ENCODE measurements at places on chromosomes 12 and 14.

- DNase-seq, result no peak
Measured at GRCh38 chr12:89140141-89140540, 212.2 kb downstream of the DUSP6 start.

- no peak for DNase-seq
Measured at GRCh38 chr12:15708396-15709076, 80.7 kb downstream of the EPS8 start.

GRCh38 chr12:32240831-32241230, 134.2 kb downstream of the BICD1 start:
- DNase-seq, result no peak

DNA sequence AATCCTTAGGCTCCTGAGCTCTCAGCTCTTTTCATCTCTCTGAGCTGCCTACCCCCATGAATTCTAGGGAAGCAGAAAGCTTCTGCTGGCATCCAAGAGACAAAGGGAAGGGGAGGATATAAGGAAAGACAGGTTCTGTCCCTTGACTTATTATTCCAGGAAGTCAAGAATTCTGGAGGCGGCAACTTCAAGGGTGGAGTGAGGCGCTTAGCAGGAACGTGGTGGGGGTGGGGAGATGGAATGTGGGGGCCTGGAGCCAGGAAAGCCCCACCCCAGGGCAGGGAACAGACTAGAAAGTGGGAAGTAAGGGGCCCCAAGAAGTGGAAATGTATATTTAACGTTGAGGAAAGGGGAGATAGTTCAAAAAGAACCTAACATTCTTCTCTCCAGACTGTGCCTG, 1.4 kb downstream of the CALCOCO1 start:
- DNase-seq, result no peak

DNA sequence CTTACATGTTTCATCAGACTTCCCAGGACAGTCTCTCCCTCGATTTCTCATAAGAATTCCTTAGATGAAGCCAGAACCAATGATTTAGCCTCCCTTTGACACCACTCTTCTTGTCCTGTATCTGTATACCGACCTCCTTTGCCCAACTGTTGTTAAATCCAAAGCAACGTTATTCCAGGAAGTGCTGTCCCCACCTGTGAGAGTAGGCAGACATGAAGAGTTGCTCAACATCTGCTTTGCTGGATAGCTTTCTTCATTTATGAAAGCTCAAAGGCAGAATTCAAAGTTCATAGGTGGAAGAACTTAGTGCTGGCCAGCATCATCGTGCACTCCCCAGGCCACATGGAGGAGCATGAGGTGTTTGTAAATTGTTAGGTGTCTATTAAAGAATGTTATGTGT, 55.6 kb downstream of the GTF2A1 start:
- DNase-seq, result no peak
